ENCODE measurements at places on chromosomes 16 and 17.

DNA sequence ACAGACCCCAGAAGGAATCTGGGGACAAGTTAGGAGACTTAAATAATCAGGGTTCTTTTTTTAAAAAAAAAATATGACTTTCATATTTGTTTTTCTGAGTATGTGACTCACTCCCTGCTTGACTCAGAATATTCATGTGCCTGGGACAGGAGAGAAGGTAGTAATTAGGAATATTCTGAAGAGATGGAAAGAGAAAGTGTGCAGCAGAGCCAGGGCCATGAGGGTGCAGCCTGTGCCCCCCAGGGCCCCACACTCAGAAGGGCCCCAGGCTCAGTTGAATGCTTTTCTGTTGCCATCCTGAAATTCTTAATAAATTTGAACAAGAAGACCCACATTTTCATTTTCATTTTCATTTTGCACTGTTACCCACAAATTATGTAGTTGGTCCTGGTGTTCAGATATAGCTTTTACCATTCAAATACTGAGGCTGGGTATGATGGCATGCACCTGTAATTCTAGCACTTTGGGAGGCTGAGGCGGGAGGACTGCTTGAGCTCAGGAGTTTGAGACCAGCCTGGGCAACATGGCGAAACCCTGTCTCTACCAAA lies 11.5 kb upstream of the LONP2 start:
- no peak for DNase-seq

GRCh38 chr16:8795091-8795490 lies 2.3 kb downstream of the TMEM186 start:
- DNase-seq, result peak; percentile 43

- peak; percentile 99 for DNase-seq
These were observed at the start of gene CBX8 for GRCh38 chr17:79796763-79797491. CBX8 (minus strand) TSS chr17:79797077; CDS start chr17:79796998, 79 bp downstream.

- DNase-seq, result no peak
These were observed 375 bp downstream of the SLC25A11 start for GRCh38 chr17:4939546-4939795.

DNA sequence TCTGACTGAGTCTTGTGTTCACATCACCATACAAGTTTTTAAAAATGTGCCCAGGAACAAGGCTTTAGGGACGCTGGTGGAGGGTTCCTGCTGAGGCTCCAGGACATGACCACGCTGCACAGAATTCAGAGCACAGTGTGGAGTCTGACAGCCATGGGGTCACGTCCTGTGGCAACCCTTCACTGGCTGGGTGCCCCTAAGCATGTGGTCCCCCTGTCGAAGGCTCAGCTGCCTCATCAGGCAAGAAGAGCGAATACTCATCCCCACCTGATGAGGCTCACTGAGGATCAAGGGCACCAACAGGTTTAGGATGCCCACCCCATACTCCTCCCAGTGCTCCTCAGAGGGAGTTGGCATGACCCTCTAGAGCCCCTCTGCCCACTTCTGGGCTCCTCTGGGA lies 5.9 kb downstream of the PNMT start:
- DNase-seq, result no peak

DNA sequence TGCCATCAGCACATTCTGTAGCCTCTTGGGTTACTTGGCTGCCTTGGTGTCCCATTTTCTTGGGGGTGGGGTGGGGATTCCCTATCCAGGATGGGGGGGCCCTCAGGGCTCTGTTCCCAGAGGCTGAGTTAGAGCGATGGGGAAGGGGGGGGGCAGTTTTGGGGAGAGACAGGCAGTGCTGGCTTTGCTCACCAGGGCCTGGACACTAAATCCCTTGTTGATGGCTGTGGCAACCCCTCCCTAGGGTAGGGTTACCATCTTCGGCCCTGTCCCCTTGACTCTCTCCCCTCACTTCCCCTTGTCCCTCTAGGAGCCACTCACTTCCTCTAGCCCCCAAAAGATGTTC lies 660 bp upstream of the ATP2A1 start:
- no peak for DNase-seq

- DNase-seq, result no peak
These were observed 15.3 kb downstream of the RSL1D1 start for GRCh38 chr16:11835891-11836649.

- DNase-seq, result no peak
These were observed 225.1 kb downstream of the LGALS9B start for GRCh38 chr17:20242271-20242670.

- peak; percentile 29 for DNase-seq
These were observed 12.9 kb downstream of the SEZ6 start for GRCh38 chr17:28992625-28993600.

DNA sequence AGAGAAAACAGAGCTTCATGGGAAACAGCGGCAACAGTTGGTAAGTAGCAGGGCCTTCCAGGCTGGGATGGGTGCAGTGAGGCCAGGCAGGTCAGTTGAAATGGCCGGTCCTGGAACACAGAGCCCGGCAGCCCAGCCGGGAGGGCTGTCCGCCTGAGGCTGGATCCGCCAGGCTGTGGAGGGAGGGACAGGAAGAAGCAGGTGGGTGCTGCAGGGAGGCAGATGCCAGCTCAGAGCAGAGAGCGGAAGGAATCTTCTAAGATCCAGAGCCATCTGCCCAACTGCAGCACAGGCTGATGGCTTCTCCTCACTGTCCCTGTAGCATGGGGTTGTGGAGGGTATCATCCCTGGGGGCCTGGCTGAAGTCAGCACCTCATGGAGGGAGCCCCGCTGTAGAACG lies 599 bp downstream of the RNF112 start:
- no peak for DNase-seq

DNA sequence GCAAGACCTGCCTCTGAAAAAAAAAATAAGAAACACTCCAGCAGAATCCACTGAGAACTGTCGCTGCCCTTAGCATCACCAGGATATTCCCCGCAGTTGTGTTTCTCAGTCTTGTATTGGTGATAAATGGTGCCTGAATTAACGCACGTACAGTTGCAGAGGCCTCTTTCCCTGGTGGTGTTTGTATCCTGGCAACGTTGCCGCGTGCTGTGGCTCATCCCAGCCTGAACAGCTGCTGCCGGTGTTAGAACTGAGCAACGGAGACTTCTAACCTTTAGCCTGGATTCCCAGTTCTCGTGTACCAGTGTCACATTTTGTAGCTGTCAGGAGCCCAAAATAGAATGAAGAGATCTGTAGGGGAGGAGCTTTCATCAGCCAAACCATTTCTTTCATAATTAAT lies 4.8 kb downstream of the MLYCD start:
- DNase-seq, result peak; percentile 22

GRCh38 chr17:44045486-44045885 lies 21.0 kb downstream of the LSM12 start:
- DNase-seq, result no peak

GRCh38 chr16:58418601-58419000 lies 26.3 kb downstream of the GINS3 start:
- peak; percentile 65 for DNase-seq

DNA sequence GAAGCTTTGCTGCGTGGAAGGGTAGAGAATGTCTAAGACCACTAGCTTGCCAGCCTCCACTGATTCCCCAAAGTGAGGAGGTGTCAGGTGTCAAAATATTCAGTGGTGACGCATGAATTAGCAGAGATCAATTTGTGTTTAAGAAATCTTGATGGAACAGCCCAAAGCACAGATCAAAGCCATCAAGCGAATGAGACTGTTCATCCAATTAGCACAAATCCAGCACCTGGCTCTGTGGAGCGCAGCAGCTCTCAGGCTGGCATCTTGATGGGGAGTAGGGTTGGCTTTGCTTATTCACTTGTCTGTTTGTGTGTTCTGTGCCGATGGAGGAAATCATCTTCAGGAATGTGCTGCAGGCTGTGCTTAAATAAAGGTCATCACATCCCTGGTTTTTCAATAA lies 456.8 kb upstream of the CCL2 start:
- DNase-seq, result no peak

Measured in kidney tubule cell (primary cell).